ENCODE measurements at places on chromosomes 16 and 17.

DNA sequence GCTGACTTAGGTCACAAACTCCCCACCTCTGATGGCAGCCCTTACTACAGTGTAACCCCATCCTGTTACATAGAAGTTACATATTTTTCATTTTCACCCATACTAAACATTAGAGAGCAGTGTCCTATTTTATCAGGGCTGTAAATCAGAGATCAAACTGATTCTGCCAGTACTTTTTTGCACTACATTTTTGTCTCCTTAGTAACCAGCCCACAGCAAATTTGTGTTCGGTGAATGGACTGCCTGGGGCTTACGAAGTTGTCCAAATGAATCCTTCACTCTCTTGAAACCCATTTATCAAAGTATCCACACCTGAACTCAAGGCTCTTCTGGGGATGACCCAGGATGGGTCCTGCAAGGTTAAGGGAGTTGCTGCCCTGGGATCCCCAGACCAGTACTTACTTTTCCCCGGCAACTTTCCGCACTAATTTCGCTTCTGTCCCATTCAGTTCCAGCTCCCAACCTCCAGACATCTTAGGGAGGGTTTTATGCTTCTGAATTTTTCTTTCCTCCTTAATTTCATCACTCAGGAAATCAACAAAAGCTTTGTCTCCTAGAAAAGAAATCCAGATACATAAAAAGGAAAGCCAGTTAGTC, 1.1 kb downstream of the C1QBP start:
- no peak for DNase-seq

DNA sequence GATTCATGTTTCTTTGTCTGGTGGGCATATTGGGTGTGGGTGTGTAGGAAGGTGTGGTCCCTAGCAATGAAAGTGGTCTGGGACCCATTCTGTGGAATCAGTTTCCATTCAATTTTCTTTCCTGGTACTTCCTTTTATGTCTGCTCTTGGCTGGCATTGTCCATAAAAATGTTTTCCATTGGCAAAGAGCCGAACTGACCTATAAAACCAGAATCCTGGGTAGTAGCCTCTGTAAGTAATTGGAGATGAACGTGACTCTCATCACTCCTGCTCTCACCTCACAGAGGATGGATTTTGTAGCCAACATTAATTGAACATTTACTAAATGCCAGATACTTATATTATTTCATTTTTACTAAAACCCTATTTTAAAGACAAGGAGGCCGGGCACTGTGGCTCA, 66.5 kb upstream of the IRX3 start:
- DNase-seq, result no peak

DNA sequence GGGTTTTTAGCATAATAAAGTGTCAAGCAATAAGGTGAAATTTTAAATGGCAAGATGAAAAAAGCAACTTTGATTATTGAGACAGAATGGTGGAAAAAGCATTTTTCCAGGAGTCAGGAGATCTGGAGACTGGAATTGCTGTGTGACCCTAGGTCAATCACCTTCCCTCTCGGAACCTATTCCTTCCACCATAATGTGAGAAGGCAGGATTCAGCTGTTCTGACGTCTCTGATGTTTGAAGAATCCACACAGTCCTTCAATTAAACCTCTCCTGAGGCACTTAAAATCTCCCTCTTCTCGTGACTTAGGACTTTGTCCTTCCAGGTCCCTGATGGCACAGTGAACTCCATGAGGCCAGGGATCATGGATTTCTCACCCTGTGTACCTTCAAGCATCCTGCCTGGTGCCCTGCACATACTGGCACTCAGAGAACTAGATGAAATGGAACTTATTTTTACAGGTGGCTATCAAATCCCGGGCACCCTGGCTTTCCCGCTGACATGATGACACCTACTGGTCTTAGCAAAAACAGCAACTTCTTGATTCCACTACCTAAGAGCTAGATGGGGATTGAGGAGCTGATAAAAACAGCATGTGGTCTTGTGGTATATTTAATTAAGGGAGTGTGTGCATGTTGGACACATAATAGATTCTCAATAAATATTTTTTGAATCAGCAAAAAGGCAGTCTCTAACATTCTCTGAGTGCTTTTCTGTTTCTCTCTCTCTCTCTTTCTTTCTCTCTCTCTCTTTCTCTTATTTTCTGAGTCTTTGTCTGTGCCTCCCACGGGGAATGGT, 2.3 kb upstream of the CCDC182 start:
- no peak for DNase-seq

- no peak for DNase-seq
Observed at GRCh38 chr16:11198828-11199227, 57.2 kb downstream of the SOCS1 start.

- DNase-seq, result no peak
Observed at GRCh38 chr16:10598157-10598556, 17.8 kb upstream of the EMP2 start.

DNA sequence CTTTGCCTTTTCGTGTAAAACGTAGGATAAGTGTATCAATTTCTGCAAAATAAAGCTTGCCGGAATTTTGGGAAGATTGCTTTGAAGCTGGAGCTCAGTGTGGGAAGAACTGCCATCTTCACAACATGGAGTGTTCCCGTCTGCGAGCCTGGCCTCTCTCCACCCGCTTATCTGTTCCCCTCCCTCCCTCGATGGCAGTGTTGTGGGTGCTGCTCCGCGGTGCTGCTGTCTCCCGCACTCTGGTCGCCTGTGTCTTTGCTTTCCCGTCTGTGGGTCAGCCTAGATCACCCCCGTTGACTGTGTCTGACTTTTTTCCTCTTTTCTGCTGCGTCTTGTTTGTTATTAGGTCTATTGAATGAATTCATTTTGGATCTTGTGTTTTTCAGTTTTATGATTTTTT, 17.0 kb downstream of the ACSF3 start:
- no peak for DNase-seq

DNA sequence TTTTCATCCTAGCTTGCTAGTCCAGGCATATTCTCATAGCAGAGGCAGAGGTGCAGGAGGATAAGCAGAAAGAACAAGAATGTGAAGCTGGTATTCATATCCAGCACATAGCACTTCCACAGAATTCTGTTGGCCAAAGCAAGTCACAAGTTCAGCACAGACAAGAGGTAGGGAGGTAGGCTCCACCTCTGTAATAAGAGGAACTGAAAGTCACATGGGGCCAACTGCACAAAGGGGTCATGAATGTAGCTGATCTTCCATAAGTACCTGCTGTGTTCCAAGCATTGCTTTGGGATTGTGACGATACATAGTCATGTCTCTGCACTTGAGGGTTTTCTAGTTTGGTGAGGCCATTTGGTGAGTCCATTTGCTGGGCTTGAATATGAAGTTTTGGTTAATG, 110.8 kb upstream of the MPHOSPH6 start:
- DNase-seq, result no peak

GRCh38 chr16:57039148-57039812, 49.9 kb downstream of the NLRC5 start:
- DNase-seq, result no peak

DNA sequence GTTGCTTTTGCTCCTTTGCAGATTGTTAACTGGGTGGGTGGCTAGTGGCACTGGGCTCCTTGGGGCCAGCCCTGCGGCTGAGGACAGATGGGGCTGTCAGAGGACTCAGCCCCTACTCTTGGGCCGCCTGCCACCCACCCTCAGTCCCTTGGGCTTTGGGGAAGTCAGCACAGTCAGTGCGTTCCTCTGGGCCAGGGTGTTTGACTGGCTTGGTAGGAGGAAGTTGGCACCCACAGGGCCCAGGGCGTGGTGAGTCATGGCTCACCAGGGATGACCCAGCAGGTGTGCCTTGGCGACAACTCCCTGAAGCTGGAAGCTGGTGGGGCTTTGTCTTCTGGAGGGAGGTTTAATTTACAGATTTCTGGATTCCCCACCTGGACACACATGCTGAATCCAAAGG, 32.4 kb downstream of the HAPSTR1 start:
- no peak for DNase-seq

DNA sequence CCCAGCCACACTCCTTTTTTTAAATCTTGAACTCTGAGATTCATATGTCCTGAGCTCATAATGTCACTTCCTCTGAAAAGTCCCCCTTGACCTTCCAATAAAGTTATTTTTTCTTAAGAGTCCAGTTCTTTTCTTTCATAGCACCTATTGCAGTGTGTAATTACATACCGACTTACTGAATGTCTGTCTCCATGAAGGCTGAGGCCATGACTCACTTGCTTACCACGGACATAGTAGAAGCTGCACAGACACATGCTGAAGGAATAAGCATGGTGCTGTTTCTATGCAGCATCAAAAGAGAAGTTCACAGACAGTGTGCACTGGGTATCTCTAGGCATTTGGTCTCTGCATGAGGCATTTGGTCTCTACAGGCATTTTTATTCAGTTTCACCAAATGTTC, 77.2 kb downstream of the C17orf67 start:
- DNase-seq, result no peak

DNA sequence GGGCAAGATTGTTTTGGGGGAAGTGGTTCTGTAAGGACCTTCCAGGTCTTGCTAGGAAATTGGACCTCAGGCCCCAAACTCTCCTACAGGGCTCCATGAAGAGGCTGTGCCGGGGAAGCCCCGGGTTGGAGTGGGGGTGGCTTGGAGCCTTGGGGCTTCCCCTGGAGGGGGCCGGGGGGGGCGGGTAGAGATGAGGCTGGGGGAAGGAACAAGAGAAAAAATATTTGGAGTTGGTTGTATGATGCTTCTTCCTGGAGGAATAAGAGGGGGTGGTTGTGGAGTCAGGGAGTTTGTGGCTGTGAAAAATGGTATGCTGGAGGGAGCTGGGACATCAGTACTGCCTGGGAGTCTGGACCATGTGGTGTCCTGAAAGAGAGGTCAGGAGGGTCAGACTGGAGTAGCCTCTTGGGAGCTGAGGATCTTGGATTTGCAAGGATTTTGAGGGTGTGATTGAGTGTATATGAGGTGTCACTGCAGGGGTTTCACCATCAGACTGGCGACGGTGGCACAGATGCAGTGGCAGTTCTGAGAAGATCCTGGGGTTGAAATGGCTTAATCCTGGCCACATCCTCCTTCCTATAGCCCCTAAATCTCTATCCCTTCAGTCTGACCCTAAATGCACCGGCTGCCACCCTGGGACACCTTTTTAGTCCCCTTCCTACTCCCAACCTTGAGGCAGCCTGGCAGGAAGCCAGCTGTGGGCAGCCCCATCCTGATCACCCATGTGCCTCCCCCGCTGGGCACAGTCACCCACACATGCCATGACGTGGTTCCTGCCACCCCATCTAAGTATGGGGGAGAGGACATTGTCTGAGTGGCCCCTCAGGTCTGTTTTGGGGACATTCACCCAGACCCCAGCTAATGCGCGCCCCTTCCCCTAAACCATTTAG, 10.9 kb downstream of the RARA start:
- DNase-seq, result no peak

- DNase-seq, result no peak
Observed at GRCh38 chr16:55261301-55261700, 62.7 kb upstream of the IRX6 start.

DNA sequence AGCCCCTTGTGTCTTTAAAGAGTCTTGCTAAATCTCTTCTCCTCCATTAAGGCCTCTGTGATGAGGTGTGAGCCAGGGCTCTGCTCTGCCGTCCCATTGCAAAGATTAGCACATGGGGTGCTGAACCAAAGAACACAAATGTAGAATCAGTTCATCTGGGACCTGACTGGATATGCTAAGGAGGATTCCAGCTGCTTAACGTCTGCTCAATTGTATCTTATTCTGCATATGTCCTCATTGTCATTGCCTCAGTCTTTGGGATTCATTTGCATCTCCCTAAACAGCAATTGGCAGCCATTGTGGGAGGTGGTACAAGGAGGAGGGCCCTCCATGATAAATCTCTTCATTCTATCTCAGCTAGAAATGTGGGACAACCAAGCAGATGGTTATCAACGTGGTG, 106.3 kb upstream of the ADAMTS18 start:
- DNase-seq, result no peak

- no peak for DNase-seq
Observed at GRCh38 chr17:70989280-70989679, 819.9 kb downstream of the KCNJ2 start.

Data from left hindlimb (tissue), 1 donor.